ENCODE measurements at places on chromosomes 13 and 19.

DNA sequence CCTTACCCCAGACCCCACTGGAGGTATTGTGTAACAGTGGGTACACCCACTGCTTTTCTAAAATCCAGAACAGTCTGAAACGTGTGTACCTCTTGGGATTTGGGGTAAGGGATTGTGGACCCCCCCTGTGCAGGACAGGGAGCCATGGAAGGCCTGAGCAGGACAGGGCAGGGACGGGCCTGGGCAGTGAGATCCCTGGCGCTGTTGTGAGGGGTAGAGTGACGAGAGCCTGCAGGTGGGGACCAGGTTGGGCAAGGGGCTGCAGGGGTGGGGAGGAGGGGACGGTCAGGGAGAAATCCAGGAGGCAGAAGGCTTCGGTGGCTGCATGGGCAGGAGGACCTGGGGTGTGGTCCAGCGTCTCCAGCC is 28.6 kb downstream of the CNFN start:
- DNase-seq: no peak

DNA sequence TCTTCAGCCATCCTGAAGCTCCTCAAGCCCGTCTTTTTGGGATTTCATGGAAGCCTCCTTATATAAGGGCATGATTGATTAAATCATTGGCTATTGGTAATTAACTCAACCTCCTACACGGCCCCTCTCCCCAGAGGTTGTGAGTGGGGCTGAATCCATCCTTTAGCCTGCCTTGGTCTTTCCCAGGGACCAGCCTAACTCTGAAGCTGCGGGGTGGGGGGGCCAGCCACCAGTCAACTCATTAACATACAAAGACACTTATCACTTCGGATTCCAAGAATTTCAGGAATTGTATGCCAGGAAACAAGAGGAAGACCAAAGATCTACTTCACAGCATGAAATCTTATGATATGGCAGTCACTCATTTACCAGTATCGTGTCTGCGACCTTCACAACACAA is 9.9 kb downstream of the COL4A1 start:
- DNase-seq: no peak

GRCh38 chr13:65330691-65331090 is 1899.4 kb downstream of the PCDH9 start:
- no peak for DNase-seq

GRCh38 chr13:109963384-109963783 is 177.0 kb upstream of the IRS2 start:
- DNase-seq: no peak

GRCh38 chr19:7934766-7935165 is 8.7 kb downstream of the TIMM44 start:
- DNase-seq: no peak

GRCh38 chr13:91291078-91291477 is 56.4 kb upstream of the MIR17HG start:
- no peak for DNase-seq

DNA sequence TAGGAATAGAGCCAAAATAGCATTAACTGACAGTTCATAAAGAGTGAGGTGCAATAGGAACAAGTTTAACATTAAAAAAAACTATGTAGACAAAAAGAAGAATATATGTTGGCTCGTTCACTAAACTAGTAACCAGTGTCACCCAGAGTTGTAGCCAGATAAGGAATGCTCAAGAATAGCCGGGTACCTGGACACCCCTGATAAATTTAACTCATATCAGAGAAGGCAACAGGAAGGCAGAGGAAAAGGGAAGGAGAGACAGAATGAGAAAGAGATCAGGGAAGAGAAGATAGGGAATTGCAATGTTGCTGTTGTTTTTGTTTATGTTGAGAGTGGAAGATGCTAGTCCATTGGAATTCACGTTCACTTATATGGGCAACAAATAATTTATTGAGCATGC is 31.6 kb upstream of the KATNAL1 start:
- no peak for DNase-seq

DNA sequence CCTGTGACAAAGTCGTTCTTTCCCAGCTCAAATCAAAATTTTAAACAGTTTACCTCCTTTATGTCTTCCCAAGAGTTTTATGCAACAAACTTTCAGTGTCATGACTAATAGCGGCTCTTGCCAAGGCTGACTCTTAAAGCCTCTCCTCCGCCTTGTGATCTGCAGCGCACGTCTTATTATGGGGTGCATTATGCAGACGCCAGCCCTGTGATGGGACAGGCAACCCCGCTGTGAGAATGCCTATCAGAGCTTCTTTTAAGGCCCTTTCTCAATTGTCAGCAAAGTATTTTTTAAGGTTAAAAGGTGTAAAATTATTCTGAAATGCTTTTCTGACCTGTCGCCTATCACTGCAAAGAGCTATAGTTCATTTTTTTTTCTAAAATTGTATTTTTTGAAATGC is 152.8 kb downstream of the SOX1 start:
- no peak for DNase-seq

GRCh38 chr19:31304831-31305312 is 44.4 kb downstream of the TSHZ3 start:
- DNase-seq: no peak

GRCh38 chr13:105184201-105184600 is 1351.3 kb downstream of the EFNB2 start:
- no peak for DNase-seq

GRCh38 chr19:17418710-17419109 is 1.1 kb upstream of the MVB12A start:
- DNase-seq: no peak

GRCh38 chr13:51955816-51956603 is 55.2 kb downstream of the ATP7B start:
- no peak for DNase-seq

- no peak for DNase-seq
Measured at GRCh38 chr13:111636804-111637203, 316.4 kb downstream of the TEX29 start.

DNA sequence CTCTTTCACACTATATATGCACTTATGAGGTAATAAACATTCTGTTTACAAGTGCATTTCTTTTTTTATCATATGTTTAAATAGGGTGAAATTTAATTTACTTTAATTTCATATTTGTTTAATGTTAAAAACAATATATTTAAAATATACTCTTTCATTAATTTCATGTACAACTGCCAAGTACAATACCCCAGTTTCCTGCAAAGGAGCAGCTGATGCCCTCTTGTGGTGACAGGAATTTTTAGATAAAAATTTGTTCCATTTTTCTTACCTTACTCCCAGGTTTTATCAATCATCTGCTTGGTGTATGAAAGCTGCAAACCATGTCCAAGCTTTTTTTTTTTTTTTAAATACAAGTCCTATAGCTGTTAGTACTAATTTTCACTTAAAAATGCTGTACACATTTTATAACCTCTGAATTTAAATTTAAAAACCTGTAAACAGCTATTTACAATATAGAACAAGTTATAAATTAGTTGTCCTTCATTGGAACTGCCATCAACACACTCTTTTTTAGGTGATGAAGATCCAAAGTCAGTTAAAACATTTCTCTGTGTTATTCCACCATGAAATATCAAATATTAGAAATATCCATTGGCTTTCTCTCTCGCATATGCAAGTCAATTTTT is 4.9 kb downstream of the PCDH20 start:
- DNase-seq: no peak

GRCh38 chr13:28071424-28071823 is 29.0 kb downstream of the FLT3 start:
- DNase-seq: no peak

- DNase-seq: no peak
Measured at GRCh38 chr19:18975011-18975410, 34.0 kb upstream of the HOMER3 start.

GRCh38 chr19:6484230-6484629 is 2.6 kb upstream of the DENND1C start:
- no peak for DNase-seq

GRCh38 chr13:110850840-110851239 is 64.0 kb downstream of the ANKRD10 start:
- no peak for DNase-seq

- no peak for DNase-seq
Measured at GRCh38 chr19:5152767-5153532, 184.0 kb downstream of the KDM4B start.
